Smooth muscle cell of the coronary artery (primary cell): ENCODE measurements at places on chromosomes 16 and 17. TPM values are rescaled to one million over a fixed set of nuclear protein-coding genes. Genes with fewer than 3 reads are reported as not detected.

NLE1 gene
- total RNA-seq: 16.4 and 19.3 TPM in 2 replicates

DPEP3 gene
- not detected in 2 replicates for total RNA-seq

SEPTIN12 gene
- total RNA-seq: not detected in 2 replicates

MT1H gene
- total RNA-seq: not detected in 2 replicates

ACSM2A gene
- not detected in 2 replicates for total RNA-seq

COX10 gene
- 3.0 and 9.0 TPM in 2 replicates for total RNA-seq

VMO1 gene
- total RNA-seq: 0.08 and 0.23 TPM in 2 replicates

TSPOAP1 gene
- under 0.01 TPM in 2 replicates for total RNA-seq

GFER gene
- 6.4 and 11.7 TPM in 2 replicates for total RNA-seq

SHISA9 gene
- under 0.01 TPM in 1 of 2 replicates, not detected in the other for total RNA-seq

PYCARD gene
- 43.5 and 69.2 TPM in 2 replicates for total RNA-seq

TP53TG3F gene
- not detected in 2 replicates for total RNA-seq

C1QTNF1 gene
- total RNA-seq: 98.7 and 160 TPM in 2 replicates

LRRC37A3 gene
- total RNA-seq: 2.5 and 2.6 TPM in 2 replicates

CFAP97D1 gene
- total RNA-seq: under 0.01 TPM in 1 of 2 replicates, not detected in the other

ODAD4 gene
- total RNA-seq: 0.35 and 0.90 TPM in 2 replicates

CCR7 gene
- not detected in 2 replicates for total RNA-seq

VPS25 gene
- total RNA-seq: 53.2 and 64.7 TPM in 2 replicates

XAF1 gene
- 23.2 and 59.9 TPM in 2 replicates for total RNA-seq

SLC2A4 gene
- 0.08 and 0.12 TPM in 2 replicates for total RNA-seq

TMEM238L gene
- total RNA-seq: not detected in 2 replicates

HSBP1 gene
- 155 and 380 TPM in 2 replicates for total RNA-seq

PKMYT1 gene
- total RNA-seq: 1.3 TPM in 1 of 2 replicates, not detected in the other

CALB2 gene
- 0.08 TPM in 1 of 2 replicates, not detected in the other for total RNA-seq

SRL gene
- 0.12 TPM in 1 of 2 replicates, not detected in the other for total RNA-seq

DLX3 gene
- total RNA-seq: not detected in 2 replicates

TLCD3B gene
- total RNA-seq: not detected in 2 replicates

CSH1 gene
- total RNA-seq: not detected in 2 replicates

SLC4A1 gene
- not detected in 2 replicates for total RNA-seq

KRTAP4-6 gene
- not detected in 2 replicates for total RNA-seq
